ENCODE measurements at places on chromosomes 13 and 19.

GRCh38 chr19:3361384-3362216 is 4.8 kb upstream of the NFIC start:
- DNase-seq: no peak

DNA sequence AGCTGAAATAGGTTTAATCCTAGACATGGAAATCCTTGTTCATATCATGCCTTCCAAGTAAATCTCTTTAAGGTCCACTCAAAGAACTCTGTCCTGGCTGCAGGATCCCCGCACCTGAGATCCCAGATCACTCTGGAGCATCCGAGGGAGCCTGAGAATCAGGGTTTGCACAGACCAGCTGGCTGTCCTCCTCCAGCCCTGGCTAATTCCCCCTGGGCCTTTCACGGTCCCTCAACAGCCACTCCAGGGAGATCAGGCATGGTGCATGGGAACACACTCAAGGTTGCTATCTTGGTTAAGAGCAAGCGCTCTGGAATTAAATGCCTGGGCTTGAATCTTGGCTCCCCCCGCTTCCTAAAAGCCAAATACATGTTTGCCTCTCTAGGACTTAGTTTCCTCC is 130.8 kb downstream of the IRS2 start:
- DNase-seq: no peak

GRCh38 chr13:44872751-44873150 is 116.5 kb downstream of the NUFIP1 start:
- DNase-seq: no peak

GRCh38 chr13:41053384-41053826 is 7.9 kb upstream of the WBP4 start:
- DNase-seq: no peak

DNA sequence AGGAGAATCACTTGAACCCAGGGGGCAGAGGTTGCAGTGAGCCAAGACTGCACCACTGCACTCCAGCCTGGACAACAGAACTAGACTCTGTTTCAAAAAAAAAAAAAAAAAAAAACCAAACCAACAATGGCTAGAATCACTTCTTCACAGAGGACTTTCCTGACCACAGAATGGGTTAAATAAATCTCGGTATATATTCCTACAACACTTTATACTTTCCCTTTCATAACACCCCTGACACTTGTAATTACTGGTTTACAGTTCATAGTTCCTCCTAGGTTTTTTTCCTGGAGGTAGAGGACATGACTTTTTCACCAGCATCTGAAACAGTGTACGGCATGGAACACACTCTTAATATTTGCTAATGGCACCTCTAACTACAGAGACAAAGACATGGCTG is 31.4 kb downstream of the ZDHHC20 start:
- DNase-seq: no peak
